Esophagus mucosa (tissue), 1 donor: ENCODE measurements at places on chromosomes 7 and 10.

GRCh38 chr7:69599955-69600709 lies 1.9 kb downstream of the AUTS2 start:
- no peak for ATAC-seq

GRCh38 chr10:30784897-30785605 lies 155.5 kb upstream of the LYZL2 start:
- ATAC-seq, result peak; percentile 45

DNA sequence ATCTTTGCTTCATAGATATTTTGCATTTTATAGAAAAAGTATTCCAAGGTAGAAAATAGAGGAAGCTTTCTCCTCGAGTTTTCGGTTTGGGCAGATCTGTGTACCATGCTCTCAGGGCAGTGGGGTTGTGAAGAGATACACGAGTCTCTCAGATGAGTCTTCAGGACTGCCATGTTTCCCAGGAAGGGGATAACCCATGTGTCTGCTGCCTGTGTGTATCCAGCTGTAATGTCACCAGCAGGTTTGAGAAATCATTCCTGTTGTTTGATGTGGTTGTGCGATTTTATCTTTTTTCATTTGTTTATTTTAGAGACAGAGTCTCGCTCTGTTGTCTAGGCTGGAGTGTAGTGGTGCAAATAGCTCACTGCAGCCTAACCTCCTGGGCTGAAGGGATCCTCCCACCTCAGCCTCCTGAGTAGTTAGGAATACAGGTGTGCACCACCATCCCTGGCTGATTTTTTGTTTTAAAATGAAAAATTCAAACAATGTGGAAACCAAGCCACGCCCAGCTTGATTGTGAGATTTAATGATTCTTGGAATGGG lies 48.9 kb downstream of the SNX10 start:
- no peak for ATAC-seq

DNA sequence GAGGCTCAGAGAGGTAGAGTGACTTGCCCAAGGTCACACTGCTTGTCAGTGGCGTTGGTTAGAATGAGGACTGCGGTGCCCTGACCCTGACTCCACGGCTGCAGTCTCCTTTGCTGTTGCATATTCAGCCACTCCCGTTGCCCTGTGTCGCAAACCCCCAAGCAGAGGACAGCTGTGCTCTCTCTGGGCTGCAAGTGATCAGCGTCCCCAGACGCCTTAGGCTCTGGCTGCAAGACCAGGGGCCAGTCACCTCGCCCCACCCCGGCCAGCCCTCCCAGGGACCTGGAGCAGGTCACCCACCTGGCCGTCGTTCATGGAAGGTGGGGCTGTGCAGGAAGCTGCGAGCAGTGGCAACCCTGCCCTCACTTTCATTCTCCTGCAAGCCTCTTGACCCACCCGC lies 51.7 kb upstream of the NANOS1 start:
- no peak for ATAC-seq

DNA sequence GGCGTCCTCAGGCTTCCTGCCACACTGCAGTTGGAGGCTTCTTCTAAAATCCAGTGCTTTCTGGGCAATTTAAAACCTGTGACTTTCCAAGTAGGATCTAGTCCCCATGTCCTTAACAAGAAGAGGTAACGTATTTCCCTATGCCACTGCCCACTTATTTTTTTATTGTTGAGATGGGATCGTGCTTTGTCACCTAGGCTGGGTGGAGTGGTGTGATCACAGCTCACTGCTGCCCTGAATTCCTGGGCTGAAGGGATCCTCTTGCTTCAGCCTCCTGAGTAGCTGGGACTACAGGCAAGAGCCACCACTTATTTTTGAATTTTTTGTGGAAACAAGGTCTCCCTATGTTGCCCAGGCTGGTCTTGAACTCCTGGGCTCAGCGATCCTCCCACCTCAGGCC lies 63.4 kb downstream of the DAGLB start:
- peak; percentile 29 for ATAC-seq

DNA sequence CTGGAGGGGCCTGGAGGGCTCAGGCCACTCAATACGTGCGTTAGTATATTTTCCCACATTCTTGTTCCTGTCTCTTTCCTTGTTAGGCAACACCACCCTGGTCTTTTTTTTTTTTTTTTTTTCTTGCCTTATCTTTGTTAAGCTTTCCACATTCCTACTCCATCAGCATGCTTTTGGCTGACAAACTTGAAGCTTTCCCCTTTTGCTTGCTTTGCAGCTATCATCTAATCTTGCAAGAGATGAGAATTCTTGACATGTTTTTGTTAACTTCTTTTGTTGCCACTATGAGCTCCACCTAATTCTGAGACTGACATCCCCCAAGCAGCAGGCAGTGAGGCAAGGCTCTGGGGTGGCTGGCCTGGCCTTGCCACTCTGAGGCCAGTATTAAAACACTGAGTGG lies 52.5 kb upstream of the NRP1 start:
- ATAC-seq, result no peak

DNA sequence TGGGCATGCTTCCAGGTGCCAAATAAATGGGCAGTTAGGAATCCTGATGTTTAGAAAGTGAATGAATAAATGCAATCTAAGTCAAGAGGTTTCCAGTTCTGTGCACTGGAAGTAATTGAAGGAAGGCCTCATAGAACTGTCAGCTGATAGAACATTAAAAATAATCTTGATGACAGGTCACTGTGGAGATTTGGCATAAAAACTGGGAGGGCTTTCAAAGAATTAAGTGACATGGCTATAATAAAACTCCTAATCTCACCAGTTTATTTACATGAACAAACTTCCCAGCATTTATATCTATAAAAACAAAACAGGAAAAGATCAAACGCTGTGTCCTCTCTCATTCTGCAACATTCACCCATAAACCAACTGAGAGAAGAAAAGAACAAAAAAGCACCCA lies 170.5 kb downstream of the SLIT1 start:
- no peak for ATAC-seq

DNA sequence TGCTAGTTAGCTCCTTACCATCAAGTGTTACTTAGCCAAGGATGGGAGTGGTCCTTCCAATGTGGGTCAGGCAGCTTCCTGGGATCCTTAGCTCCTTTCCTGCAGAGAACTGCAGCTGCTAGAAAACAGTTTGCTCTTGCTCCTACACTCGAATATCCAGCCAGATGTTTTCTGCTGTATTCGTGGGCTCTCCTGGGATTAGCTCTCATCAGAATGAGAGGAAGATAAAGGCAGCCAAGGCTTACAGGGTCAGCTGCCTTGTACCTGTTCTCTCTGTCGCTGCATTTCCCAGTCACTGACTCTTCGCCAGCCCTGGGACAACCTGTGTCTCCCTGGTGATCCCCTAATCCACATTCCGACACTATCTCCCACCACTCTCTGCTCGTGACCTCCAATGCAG lies 29.0 kb downstream of the NEUROD6 start:
- no peak for ATAC-seq

- no peak for ATAC-seq
Measured at GRCh38 chr10:51649064-51649463, 50.3 kb downstream of the CSTF2T start.

DNA sequence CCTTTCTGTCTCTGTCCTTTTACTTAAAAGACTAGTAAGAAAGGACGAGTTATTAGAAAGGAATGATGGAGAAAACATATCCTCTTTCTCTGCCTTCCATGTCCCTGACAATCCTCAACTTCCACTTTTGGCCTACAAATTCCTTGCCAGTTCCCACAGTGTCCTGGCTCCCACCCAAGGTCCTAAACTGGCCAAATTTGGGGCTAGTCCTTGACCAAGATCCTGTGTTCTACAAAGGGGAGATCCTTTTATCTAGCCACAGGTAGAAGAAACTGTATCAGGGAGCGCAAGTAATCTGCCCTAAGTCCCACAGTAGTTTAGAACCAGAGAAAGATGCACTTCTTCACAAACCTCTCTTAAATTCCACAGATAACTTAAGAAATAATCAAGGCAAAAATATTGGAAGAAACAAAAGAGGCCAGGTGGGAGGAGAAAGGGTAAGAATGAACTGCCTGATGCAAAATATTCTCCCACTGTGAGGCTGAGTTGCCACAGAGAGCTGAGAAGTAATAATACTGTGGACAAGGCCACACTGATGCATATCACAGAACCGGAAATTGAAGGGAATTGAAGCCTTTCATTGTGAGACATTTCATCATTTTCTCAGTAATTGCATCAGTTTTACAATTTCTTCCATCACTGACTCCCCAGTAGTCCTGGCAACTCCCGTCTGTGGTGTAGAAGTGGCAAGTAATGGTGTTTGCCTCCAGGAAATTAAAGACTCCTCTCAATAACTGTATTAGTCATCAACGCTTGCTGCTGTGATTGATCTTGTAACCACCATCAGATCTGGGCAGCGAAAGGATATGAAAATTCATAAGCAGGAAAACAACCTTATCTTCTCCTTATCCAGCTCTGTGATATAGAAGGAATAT lies 47.2 kb downstream of the DNAJC12 start:
- ATAC-seq, result no peak

DNA sequence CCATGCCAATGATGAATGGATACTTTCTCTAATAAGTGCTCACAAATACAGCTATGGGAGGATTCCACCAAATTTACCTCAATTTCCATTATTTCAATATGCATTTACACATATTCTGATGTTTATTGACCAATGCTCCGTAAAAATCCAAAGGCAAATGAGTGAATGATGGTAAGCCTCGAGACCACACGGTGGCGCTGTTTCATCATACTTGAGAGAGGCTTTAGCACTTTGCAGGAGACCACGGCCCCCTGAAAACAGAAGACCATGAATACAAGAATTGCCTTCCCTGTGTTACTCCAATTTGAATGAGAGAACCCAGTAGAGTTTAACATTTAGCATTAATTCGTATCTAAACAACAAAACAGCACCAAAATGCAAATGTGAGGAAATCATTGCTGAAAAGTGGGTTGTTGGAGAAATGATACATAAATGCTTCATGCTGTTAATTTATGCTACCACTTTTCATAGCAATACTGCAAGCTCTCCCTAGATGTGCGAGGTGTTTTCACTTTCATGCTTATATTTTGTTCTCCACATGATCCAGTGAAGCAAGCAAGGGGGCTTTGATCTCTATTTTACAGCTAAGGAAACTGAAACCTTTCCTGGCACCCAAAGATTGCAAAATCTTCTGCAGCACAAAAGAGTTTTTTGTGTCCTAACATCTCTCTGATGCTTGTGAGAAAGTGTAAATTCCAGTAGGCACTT lies 35.4 kb downstream of the TRIL start:
- ATAC-seq, result peak; percentile 51

- no peak for ATAC-seq
Measured at GRCh38 chr7:24463474-24463873, 109.8 kb upstream of the PALS2 start.

DNA sequence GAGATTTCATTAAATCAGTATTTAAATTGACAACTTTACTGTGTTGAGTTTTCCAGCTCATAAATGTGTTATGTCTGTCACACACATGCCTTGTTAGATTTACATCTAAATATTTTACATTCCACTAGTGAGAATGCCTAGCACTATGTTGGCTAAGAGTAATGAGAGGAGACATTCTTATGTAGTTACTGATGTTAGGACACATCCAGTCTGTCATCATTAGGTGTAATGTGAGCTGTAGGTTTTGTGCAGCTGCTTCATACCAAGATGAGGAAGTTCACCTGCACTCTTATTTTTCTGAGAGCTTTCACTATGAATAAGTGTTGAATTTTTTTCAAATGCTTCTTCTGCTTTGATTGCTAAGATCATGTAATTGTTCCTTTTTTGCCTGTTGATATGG lies 218.0 kb upstream of the IGFBP3 start:
- ATAC-seq, result no peak

DNA sequence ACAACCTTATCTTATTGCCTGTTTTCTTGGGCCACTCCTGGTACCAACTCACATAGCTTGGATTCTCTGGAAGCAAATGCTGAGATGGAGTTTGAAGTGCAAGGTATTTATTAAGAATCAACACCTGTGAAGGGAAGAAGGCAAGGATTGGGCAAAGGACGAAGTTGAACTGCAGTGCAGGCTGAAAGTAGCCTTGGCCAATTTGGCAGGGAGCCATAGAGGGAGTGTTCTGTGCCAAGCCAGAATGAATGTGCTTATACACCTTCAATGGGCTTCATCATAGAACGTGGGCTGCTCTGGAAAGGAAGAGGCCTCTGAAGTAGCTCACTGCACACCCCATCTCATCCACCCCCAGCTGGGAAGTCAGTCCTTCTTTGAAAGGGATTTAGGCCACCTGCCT lies 79.8 kb upstream of the IFRD1 start:
- no peak for ATAC-seq

DNA sequence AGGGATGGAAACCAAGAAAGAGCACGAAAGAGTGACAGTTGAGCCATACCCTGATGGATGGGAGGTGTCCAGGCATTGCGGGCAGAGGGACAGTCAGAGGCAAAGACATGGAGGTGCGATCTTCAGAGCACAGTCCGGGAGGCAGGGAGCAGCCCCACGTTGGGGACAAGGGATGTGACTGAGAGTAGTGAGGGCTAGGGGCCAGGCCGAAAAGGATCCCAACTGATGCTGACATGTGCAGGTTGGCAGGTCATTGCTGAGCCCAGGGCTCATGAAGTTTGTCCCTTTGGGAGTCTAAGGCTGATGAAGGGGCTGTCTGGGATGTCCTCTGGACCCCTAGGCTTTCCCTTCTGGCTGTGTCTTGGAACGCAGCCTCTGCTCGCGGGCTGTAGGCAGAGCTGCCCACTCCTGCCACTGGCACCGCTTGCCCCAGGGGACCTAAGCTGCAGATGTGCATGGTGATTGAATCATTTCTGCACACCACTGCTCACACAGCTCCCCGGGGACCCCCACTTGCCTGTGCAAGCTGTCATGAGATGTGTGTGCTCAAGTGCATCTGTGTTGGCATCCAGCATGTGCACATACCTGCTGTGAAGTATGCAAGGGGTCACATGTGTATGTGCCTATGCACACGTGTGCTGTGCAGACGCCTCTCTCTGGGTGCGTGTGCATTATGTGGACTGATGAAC lies 125.1 kb downstream of the ZMIZ1 start:
- no peak for ATAC-seq

- ATAC-seq, result no peak
Measured at GRCh38 chr7:131010717-131011431, 276.9 kb upstream of the KLF14 start.

DNA sequence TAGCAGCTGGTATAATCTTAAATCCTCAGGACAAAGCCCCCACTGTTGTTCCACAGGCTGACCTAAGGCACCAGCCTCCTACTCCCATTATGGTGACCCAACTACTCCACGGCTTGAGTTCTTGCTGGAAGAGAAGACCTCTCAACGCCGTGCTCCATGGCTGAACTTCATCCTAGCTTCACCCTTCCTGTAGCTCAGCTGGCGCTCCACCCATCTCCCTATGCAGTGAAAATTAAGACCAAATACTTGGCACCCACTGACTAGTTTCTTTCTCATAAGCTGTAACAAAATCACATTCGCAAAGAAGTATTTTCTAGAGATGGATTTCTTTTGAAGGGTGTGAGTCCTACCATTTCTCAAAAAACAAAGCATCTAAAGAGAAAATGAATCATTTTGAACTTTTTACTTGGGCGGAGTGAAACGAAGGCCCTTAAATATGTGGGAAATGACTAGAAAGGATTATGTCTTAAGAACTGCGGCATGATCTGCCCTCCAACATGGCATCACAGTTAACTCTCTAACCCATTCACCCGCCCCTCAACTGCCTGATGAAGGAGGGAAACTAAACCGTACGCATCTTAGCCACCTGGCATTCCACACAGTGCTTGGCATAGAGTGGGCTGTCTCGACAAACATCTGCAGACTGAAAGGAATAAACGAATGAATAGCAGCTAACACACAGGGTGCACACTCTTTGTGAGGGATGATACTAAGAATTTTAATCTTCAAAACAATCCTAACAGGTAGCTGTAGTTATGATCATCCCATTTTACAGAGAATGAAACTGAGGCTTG lies 32.7 kb downstream of the GFRA1 start:
- ATAC-seq, result no peak

- no peak for ATAC-seq
Measured at GRCh38 chr10:27908231-27908630, 90.6 kb downstream of the ODAD2 start.
